ENCODE measurements at places on chromosomes 5 and 9.

GRCh38 chr5:32406650-32407049 is 37.9 kb downstream of the ZFR start:
- DNase-seq: no peak

GRCh38 chr5:5884593-5884992 is 462.1 kb downstream of the ICE1 start:
- DNase-seq: no peak

DNA sequence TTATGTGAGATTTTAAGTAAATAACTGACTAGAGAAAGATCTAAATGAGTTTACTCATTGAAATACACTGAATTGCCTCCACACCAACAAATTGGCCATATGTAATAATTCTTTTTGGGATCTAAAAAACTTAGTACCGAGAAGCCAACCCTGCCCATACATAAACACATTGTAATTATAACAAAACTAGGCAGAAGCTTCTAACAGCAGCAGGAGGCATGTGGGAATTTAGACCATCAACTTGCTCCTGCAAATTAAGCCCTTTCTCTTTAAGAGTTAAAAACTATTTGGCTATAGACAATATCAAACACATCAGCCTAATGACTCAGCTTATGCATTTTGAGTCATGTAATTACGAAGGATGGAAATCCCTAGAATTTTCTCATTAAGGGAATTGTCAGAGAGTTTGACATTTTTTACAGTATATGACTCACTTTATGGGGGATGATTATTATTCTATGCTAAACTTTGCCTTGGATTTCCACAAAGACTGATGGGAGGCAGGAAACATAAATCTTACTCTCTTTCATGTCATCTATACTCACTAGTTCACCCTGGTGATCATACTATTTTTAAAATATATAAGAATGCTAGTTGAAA is 1.0 kb downstream of the IL7R start:
- DNase-seq: no peak

DNA sequence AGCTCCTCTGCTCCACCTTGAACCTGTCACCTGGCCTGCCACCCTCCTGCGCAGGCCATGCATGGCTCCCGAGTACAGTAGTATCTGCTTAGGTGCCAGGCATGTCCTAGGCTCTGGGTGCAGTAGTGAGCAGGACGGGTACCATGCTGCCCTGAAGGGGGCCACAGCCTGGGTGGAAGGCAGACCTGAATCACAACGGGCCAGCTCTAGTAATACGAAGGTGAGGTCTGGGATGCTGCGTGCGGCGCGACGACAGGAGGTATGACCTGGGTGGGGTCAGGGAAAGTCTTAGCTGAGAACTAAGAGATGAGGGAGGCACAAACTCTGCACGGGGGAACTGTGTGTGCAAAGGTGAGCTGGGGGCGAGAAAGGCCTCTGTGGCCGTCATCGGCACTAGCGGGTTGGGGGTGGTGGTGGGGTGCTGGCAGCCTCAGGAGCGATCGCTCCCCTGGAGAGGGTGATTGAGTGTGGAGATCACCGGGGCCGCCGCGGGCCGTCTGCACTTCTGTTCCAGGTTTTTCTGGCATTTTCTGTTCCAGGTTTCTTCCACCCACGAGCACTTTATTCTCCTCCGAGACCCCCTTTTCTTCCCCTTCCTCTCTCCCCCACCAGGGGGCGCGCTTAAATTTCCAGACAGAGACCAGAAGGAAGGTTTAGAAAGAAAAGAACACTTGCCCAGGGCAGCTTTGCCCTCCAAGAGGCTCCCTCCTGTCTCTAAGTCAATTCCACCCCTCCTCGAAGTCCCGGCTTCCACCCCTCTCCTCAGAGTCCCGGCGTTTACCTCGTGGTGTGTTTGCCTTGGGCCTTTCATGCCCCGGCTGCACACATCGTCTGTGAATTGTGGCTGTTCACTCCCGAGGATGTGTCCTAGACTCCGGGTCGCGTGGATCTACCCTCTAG is 15.1 kb downstream of the PDLIM4 start:
- DNase-seq: peak; percentile 25

- no peak for DNase-seq
Measured at GRCh38 chr5:156803404-156803803, 46.7 kb upstream of the PPP1R2B start.
